ENCODE measurements at places on chromosomes 12 and 14.

- DNase-seq: no peak
These were observed 99.2 kb downstream of the EML1 start for GRCh38 chr14:99892406-99892805.

GRCh38 chr12:83158613-83159207, 472.0 kb downstream of the TMTC2 start:
- no peak for DNase-seq

- DNase-seq: no peak
These were observed 371 bp upstream of the REM2 start for GRCh38 chr14:22882529-22883172.

GRCh38 chr12:80400571-80400991, 43.5 kb upstream of the PTPRQ start:
- no peak for DNase-seq

GRCh38 chr12:5094986-5095385, 51.3 kb downstream of the KCNA5 start:
- no peak for DNase-seq

- no peak for DNase-seq
These were observed 5.9 kb upstream of the CYP46A1 start for GRCh38 chr14:99678198-99678597.

Data from germinal center (tissue), 1 donor.